ENCODE measurements at places on chromosomes 1 and 21. TPM values are rescaled to one million over a fixed set of nuclear protein-coding genes. Genes with fewer than 3 reads are reported as not detected.

Gene CD34
- 41.0 TPM for total RNA-seq

Gene TDRD5
- not detected for total RNA-seq

Gene EDARADD
- 0.51 TPM for total RNA-seq

Gene NTMT2
- total RNA-seq: not detected

Gene GPR153
- 17.8 TPM for total RNA-seq

Gene EFHD2
- 33.0 TPM for total RNA-seq

Gene LMX1A
- total RNA-seq: not detected

Gene INKA2
- 22.2 TPM for total RNA-seq

Gene CCDC24
- total RNA-seq: 6.3 TPM

DNA sequence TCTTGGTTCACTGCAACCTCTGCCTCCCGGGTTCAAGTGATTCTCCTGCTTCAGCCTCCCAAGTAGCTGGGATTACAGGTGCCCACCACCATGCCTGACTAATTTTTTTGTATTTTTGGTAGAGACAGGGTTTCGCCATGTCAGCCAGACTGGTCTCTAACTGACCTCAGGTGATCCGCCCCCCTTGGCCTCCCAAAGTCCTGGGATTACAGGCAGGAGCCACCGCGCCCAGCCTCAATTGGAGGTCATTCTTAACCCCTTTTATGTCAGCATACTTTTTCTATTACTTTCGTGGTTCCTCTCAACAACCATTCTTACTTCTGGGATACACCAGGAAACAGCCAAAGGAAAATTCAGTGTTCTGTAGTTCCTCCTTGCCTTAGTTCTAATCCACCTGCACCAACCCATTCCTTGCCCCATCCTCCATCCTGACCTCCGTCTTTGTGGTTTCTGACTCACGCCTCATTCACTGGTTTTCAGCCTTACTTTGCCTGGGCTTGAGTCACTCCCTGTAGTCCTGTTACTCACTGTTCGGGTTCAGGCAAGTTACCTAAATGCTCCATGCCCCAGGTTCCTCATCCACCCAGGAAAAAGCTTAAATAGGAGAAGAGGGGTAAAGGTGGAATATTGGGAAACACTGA is 12.9 kb upstream of the BCL10 start:
- no peaks in the 10 kb centered on the region for H3K36me3 ChIP-seq
- no peak overlapping the region for H3K27ac ChIP-seq
- DNase-seq: no peak
- no peaks in the 10 kb centered on the region for H3K27me3 ChIP-seq

DNA sequence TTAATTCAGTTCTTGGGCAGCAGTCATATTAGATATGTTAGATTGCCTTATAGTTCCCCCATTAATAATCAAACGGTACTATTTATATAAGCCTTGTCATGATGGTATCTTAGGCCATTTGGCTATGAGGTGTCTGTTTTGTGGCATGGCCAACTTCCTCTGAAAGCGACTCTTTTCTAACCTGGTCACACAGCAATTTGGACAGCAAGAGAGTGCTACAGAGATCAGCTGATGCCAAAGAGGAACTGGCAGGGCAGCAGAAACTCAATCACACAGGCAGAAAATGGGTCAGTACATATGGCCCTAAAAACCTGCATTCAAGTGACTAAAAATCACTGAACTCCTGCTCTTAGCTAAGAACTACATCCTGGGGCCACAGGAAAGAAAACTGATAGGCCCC is 13.4 kb upstream of the MUTYH start:
- no peaks in the 10 kb centered on the region for H3K36me3 ChIP-seq
- H3K4me1 ChIP-seq: peaks cover 4% of the 10 kb centered on the region
- DNase-seq: no peak
- H3K27ac ChIP-seq: no peak overlapping the region

GRCh38 chr1:54114001-54114400 is 38.8 kb downstream of the CDCP2 start:
- H3K4me3 ChIP-seq: no peak overlapping the region
- peaks cover 2% of the 10 kb centered on the region for H3K4me1 ChIP-seq
- no peak for DNase-seq
- H3K36me3 ChIP-seq: no peaks in the 10 kb centered on the region

DNA sequence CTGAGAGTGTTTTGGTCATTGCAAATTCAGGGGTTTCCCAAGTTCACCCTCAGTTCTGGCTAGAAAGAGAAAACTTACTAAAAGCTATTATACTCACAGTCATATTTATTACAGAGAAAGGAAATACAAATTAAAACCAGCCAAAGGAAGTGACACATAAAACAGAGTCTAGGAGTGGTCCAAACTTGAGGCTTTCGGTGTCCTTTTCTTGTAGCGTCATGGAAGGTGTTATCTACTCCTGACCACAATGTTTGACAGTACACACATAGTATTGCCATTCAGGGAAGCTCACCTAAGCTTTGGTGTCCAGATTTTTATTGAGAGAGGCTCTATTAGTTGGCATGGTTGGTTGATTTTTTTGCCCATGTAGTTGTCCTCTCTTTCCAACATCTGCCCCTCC is 59.0 kb downstream of the SLC35A3 start:
- no peaks in the 10 kb centered on the region for H3K4me1 ChIP-seq
- no peak for DNase-seq
- H3K36me3 ChIP-seq: no peaks in the 10 kb centered on the region
- H3K4me3 ChIP-seq: no peak overlapping the region
- no peak overlapping the region for H3K27ac ChIP-seq

GRCh38 chr1:213533125-213533524 is 454.6 kb upstream of the PROX1 start:
- H3K36me3 ChIP-seq: no peaks in the 10 kb centered on the region
- no peak for DNase-seq
- no peak overlapping the region for H3K27ac ChIP-seq
- no peaks in the 10 kb centered on the region for H3K27me3 ChIP-seq

- no peaks in the 10 kb centered on the region for H3K36me3 ChIP-seq
- H3K27me3 ChIP-seq: no peaks in the 10 kb centered on the region
- no peaks in the 10 kb centered on the region for H3K4me1 ChIP-seq
- DNase-seq: no peak
Observed at GRCh38 chr21:45599146-45599581, 44.4 kb upstream of the PCBP3 start.

DNA sequence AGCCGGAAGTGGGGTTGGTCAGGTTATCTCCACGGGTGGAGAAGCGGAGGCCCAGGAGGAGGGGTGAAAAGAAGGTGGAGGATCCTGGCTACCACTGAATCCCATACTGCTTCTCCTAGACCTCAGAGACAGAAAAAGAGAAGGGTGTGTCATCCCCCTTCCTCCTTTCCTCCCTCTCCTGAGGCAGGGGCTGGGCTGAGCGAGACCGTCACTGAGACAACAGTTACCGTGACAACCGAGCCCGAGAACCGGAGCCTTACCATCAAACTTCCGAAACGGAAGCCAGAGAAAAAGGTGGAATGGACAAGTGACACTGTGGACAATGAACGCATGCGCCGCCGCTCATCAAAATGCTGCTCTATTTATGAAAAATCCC is 42.1 kb upstream of the NBPF3 start:
- H3K27ac ChIP-seq: no peak overlapping the region
- H3K27me3 ChIP-seq: no peaks in the 10 kb centered on the region
- no peaks in the 10 kb centered on the region for H3K4me1 ChIP-seq
- H3K36me3 ChIP-seq: no peaks in the 10 kb centered on the region
- no peak overlapping the region for H3K4me3 ChIP-seq

DNA sequence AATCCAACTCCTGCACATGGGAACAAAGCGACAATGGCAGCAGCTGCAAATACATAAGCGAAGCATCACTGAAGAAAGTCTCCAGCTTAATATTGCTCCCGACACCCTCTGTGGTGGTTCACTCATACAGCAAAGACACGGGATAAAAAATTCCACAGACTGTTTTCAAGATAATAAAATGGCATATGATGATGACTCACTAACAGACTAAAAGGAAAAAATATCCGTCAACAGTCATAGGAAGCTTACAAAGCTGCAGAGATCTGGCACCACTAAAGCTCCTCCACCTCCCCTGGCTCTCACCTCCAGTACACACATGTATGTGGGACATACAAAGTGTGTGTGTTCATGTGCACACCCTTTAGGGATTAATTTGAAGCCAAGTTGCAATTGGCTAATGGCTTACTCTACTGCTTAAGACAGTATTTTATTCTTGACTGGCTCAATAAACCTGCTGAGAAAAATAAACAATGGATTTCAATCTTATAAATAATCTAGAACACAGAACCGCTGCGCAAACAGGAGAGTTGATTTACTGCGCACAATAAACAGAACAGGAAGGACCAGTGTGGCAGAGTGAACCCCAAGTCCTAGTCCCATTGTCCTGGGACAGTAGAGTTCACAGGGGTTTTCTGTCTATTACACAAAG is 94.4 kb downstream of the SLC45A1 start:
- DNase-seq: no peak
- H3K4me1 ChIP-seq: peaks cover 40% of the 10 kb centered on the region
- no peak overlapping the region for H3K27ac ChIP-seq
- H3K4me3 ChIP-seq: no peak overlapping the region

DNA sequence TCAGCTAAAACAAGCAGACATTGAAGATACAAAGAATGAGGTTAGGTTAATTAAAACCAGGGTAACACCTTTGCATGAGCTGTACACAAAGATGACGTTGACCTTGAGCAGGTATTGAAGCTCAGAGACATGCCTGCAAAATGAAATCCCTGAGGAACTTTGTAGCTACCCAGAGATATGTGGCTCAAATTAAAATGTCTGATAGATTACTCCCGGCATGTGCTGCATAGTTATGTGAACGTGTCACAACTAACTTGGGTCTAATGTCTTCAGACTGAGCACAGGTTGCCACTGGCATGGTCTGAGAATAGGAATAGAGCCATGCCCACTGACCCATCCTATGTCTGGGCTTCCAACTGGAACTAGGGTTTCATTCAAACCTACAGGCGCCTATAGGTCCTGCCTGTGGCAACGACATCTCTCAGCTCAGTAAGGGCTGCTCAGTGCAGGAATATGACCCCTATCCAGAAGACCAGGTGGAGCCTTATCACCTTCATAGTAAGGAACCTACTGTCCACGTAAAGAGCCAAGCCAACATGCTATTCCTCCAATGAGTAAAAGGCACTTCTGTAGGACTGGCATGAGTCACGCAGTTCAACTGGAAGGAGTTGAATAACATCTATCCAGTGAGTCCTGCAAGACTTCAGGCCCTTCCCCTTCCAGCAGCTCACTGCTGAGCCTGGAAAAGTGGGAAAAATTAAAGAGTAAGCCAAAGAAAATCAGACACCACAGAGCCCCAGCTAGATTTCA is 60.7 kb downstream of the PRKAB2 start:
- no peaks in the 10 kb centered on the region for H3K4me1 ChIP-seq
- no peak overlapping the region for H3K27ac ChIP-seq
- DNase-seq: no peak
- H3K27me3 ChIP-seq: no peaks in the 10 kb centered on the region
- H3K36me3 ChIP-seq: no peaks in the 10 kb centered on the region
- H3K4me3 ChIP-seq: no peak overlapping the region

GRCh38 chr1:26412180-26412840 is 1.7 kb downstream of the LIN28A start:
- H3K27ac ChIP-seq: no peak overlapping the region
- no peak for DNase-seq
- H3K27me3 ChIP-seq: peaks cover 6% of the 10 kb centered on the region
- H3K4me3 ChIP-seq: no peak overlapping the region
- no peaks in the 10 kb centered on the region for H3K4me1 ChIP-seq

GRCh38 chr1:7561936-7562728 is 209.0 kb upstream of the VAMP3 start:
- H3K4me1 ChIP-seq: peaks cover 7% of the 10 kb centered on the region
- H3K27me3 ChIP-seq: no peaks in the 10 kb centered on the region
- H3K27ac ChIP-seq: no peak overlapping the region
- H3K36me3 ChIP-seq: no peaks in the 10 kb centered on the region
- H3K4me3 ChIP-seq: no peak overlapping the region

GRCh38 chr1:86741947-86742572 is 37.7 kb downstream of the SH3GLB1 start:
- H3K4me3 ChIP-seq: no peak overlapping the region
- no peak for DNase-seq
- no peaks in the 10 kb centered on the region for H3K4me1 ChIP-seq
- H3K27ac ChIP-seq: no peak overlapping the region

- no peak overlapping the region for H3K27ac ChIP-seq
- H3K27me3 ChIP-seq: no peaks in the 10 kb centered on the region
- H3K36me3 ChIP-seq: no peaks in the 10 kb centered on the region
- DNase-seq: no peak
- no peaks in the 10 kb centered on the region for H3K4me1 ChIP-seq
- H3K4me3 ChIP-seq: no peak overlapping the region
Observed at GRCh38 chr1:4971666-4972065, 317.3 kb downstream of the AJAP1 start.

- no peaks in the 10 kb centered on the region for H3K27me3 ChIP-seq
- DNase-seq: no peak
- H3K4me3 ChIP-seq: no peak overlapping the region
- H3K27ac ChIP-seq: no peak overlapping the region
- H3K4me1 ChIP-seq: no peaks in the 10 kb centered on the region
Observed at GRCh38 chr1:87678266-87678665, 349.6 kb downstream of the LMO4 start.

DNA sequence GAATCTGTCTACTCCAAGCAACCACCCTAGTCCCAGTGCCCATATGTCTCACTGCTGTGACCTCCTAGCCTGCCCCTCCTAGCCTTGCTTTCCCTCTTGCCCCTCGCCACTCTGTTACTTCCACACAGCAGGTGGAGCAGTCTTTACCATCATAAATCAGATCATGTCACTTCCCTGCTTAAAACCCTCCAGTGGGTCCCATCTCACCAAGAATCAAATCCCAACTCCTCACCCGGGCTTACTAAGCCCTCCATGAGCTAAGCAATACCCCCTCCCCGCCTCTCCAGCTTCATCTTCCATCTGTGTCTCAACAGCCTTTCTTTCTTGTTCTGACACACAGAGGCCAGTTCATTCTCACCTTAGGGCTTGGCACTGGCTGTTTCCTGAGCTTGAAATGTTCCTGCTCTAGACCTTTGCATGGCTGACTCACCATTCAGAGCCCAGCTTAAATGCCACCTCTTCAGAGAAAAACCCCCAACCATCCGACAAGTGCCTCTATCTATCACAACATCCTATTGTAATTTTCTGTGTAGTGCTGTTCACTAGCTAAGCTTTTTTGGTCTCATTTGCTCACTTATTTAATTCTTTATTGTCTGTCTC is 22.3 kb downstream of the KNCN start:
- H3K4me3 ChIP-seq: no peak overlapping the region
- H3K4me1 ChIP-seq: no peaks in the 10 kb centered on the region
- no peak for DNase-seq
- H3K27me3 ChIP-seq: no peaks in the 10 kb centered on the region
- H3K36me3 ChIP-seq: no peaks in the 10 kb centered on the region

GRCh38 chr1:67361641-67362040 is 54.0 kb downstream of the IL12RB2 start:
- H3K27me3 ChIP-seq: no peaks in the 10 kb centered on the region
- no peaks in the 10 kb centered on the region for H3K4me1 ChIP-seq
- H3K4me3 ChIP-seq: no peak overlapping the region
- no peak for DNase-seq
- no peak overlapping the region for H3K27ac ChIP-seq
- no peaks in the 10 kb centered on the region for H3K36me3 ChIP-seq

DNA sequence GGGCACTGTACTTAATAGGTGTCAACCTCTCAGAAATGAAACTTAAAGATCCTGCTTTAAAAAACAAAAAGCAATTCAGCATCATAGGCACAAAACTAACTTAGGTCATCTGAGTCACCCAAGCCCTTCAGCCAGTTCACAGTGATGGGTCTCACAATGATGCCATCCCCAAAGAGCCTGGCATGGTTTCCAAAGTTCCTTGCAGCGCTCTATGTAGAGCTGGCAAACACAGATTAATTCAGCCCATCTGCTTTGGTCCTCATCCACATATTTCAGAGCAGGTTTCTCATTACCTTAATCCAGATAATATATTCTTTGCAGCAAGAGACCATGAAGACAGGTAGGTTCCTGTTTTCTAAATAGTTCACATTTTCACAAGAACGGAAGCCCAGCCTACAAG is 14.6 kb upstream of the PLA2G2C start:
- DNase-seq: no peak
- H3K4me3 ChIP-seq: no peak overlapping the region
- no peaks in the 10 kb centered on the region for H3K36me3 ChIP-seq
- H3K4me1 ChIP-seq: no peaks in the 10 kb centered on the region
